ENCODE measurements at places on chromosomes 2 and 18. TPM values are rescaled to one million over a fixed set of nuclear protein-coding genes. Genes with fewer than 3 reads are reported as not detected.

DNA sequence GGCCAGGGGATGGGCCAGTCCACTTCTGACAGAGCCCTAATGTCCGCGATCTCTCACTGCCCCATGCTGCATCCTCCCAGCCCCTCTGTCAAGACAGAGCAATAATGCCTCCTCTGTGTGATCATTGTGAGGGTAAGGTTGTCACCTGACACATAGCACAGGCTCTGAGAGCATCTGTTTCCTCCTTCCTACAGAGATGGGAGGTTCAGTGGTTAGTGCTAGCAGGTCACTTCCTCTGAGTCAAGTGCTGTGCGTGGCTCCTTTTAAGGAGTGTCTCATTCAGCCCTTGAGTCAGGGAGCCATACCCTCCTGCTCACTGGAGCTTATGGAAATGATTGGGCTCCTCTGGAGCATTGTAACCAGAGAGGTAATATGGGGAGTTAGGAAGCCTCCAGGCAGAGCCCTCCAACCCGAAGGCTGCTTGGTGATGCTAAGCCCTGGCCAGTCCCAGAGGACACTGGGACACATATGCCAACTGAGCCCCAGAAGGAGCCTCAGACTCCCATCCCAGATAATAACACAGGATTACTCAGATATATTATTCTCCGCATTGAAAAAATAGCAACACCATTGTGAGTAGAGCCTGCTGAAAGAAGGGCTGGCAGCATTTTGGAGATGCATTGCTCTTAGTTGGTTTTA is 189.0 kb downstream of the GALNT1 start:
- no peak for DNase-seq

Gene GALNT14
- total RNA-seq = 3.4 TPM

GRCh38 chr2:33904801-33905200 is 305.7 kb upstream of the FAM98A start:
- no peak for DNase-seq

DNA sequence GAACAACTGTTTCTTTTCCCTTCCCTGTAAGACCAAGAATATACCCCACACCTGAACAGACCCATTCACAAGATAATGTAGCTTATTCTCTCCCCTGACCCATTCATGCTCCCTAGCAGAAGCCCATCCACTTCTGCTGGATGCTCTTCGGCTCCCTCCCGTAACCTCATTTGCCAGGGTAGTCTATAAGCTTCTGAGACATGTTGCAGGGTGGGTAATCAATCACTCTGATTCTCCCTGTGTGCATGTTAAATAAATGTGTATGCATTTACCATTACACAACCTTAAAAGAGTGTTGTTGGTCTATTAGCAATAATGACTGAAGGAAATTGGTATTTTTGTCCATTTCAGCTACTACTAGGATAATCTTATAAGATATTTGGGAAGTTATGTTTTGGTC is 1.3 kb downstream of the SLC19A3 start:
- no peak for DNase-seq

- DNase-seq = no peak
These were observed 89.7 kb upstream of the CNTNAP5 start for GRCh38 chr2:123935405-123935804.

GRCh38 chr2:203059567-203060240 is 45.0 kb downstream of the NBEAL1 start:
- DNase-seq = no peak

DNA sequence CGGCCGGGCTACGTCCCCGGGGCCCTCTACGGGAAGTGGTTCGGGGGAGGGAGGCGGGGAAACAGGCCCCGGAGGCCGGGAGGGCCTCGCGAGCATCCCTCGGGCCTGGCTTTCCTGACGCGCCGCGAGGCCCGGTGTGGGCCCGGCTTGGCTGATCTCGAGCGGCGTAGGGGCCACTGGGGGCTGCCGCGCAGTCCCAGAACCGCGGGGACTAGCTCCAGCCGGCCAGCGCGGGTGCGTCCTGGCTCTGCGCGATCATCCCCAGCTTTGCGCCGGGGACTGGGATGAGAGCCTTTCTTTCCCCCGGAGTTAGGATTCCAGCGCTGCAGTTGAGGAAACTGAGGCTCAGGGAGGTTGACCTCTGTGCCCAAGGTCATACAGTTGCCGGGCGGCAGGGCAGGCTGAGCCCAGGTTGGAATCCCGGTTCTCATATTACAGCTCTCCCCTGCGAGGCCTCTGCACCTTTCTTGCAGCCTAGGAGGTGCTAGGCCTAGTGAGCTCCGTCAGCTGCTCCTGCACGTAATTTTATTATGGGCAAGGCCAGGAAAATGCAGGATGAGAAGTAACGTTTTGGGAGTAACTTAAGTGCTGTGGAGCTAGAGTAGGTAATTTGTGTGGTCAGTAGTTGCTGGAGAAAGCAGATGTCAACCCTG is 501 bp downstream of the LPIN1 start:
- no peak for DNase-seq

Data from mesenteric fat pad (tissue), 1 donor.